ENCODE measurements at places on chromosomes 7 and 10. TPM values are rescaled to one million over a fixed set of nuclear protein-coding genes. Genes with fewer than 3 reads are reported as not detected.

MEIG1 gene
- total RNA-seq: not detected

DCLRE1C gene
- 9.3 TPM for total RNA-seq

LRIT1 gene
- total RNA-seq: not detected

AMPH gene
- total RNA-seq: 8.8 TPM

SSMEM1 gene
- not detected for total RNA-seq

FGFBP3 gene
- total RNA-seq: 1.2 TPM

- H3K36me3 ChIP-seq: no peaks in the 10 kb centered on the region
- no peaks in the 10 kb centered on the region for H3K4me1 ChIP-seq
- H3K27me3 ChIP-seq: no peaks in the 10 kb centered on the region
- no peak overlapping the region for H3K27ac ChIP-seq
- no peak for DNase-seq
- no peak overlapping the region for H3K4me3 ChIP-seq
Measured at GRCh38 chr10:43981232-43981631, 332.6 kb upstream of the ZNF32 start.

DNA sequence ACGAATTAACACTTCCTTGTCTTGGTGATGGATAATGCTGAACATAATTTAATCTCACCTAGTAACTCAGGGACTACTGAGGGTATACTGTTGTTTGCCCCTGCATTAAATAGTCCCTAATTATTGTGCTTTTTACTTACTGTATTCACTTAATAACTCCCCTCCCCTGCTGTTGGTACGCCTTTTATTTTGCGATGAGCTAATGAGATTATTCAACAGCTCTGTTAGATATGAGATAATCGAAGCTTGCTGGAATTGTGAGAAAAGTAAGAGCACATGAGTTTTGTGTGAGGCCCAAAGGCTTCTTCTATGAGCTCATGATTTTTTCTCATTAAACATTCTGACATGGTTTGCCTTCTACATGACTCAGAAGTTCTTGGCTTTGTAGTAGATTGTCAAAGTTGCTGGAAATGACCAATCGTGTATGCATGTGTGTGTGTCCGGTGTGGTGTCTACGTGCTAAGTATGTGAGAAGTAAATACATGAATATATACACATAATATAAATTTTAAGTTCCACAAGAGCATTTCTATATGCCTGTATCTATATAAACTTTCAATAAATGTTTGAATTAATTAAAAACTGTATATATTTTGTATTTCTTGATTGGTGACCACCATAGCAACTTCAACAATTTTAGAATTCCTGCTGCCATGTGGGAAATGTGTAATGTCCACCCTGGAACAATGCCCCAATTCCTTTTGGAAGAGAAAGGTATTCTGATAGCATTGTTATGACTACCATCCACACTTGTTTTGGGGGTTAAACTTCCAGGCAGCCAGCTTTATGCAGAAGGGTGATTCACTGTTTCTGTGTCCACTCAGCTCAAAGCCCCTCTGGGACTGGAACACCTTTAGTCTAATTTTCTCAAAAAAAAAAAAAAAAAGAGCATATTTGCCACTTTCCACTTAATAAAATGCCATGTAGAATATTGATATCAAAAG, 106.2 kb downstream of the SAMD9 start:
- no peak overlapping the region for H3K27ac ChIP-seq
- H3K4me1 ChIP-seq: no peaks in the 10 kb centered on the region
- H3K36me3 ChIP-seq: no peaks in the 10 kb centered on the region
- no peak for DNase-seq
- no peaks in the 10 kb centered on the region for H3K27me3 ChIP-seq

DNA sequence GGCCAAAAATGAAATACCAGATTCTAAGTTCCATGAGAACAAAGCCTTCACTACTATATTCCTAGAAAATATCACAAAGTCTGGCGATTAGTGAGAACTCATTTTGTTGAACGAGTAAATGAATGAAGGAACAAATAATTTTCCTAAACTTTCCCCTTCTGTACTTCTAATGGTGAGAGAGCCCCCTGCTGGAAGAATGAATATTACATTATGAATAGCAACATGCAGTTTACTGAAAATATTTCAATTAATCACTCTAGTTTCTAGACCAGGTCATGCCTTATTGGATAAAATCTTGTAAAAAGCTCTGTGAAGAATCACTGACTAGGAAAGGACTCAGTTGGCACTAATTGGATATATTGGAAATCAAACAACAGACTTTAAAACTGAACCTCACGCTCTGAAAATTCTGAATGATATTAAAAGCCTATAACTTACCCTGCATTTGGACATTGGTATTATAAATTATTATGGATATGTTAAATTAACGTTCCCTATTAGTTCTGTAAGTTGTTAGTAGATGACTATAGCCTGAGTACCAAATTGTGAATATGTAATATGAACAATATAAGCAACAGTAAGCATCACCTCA, 32.4 kb upstream of the MTPN start:
- H3K4me3 ChIP-seq: no peak overlapping the region
- no peak overlapping the region for H3K27ac ChIP-seq
- no peaks in the 10 kb centered on the region for H3K4me1 ChIP-seq
- DNase-seq: no peak
- H3K27me3 ChIP-seq: no peaks in the 10 kb centered on the region

DNA sequence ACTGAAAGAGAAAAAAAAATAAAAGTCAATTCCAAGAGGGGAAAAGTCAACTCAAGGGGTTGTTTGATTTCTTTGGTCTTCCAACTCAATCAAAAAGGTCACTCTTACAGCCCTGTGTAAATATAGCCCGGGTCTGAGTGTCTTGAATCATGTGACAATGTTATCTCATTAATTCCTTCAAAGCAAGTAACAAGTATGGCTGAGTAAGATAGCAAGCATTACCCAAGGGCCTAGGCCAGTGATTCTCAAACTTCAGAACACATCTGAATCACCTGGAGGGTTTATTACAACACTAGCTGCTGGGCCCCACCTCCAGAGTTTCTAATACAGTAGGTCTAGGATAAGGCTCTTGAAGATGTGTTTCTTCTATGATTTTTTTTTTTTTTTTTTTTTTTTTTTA, 125.0 kb downstream of the PRLHR start:
- H3K27ac ChIP-seq: no peak overlapping the region
- no peaks in the 10 kb centered on the region for H3K27me3 ChIP-seq
- H3K4me1 ChIP-seq: no peaks in the 10 kb centered on the region
- no peak overlapping the region for H3K4me3 ChIP-seq

DNA sequence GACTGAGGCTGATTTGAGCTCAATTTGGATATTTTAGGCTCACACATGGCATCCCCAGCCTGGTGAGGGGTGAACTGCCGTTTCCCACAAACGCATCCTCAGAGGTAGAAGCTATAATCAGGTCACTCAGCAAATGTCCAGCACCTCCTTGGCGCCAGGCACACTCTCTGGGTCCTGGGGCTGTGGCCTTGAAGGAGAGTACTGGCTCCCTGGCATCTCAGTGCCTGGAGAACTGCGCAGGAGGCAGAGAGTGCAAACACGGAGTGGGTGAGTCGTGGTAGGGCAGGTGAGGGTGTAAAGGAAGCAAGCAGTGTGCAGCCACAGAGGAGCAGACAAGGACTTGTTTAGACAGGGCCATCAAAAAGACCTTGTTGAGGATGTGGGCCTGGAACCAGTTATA, 224.0 kb upstream of the ZNF32 start:
- no peaks in the 10 kb centered on the region for H3K4me1 ChIP-seq
- no peak overlapping the region for H3K4me3 ChIP-seq

DNA sequence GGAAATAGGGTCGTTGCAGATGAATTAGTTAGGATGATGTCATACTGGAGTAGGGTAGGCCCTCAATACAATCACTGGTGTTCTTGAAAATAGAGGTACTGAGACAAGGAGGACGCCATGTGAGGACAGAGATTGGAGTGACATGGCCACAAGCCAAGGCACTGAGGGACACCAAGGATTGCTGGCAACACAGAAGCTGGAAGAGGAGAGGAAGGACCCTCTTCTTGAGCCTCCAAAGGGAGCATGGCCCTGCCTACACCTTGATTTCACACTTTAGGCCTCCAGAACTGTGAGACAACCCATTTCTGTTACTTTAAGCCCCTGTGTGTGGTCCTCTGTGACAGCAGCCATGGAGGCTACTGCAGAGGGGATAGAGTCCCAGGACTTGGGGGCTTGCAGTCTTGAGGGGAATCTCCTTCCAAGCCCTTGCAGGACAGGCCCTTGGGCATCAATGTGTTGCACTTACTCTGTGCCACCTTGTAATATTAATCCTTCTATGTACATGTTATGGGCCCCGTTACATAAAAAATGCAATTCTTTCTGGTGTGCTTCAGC, 3.7 kb upstream of the AOC1 start:
- no peaks in the 10 kb centered on the region for H3K27me3 ChIP-seq
- H3K27ac ChIP-seq: no peak overlapping the region
- DNase-seq: no peak
- H3K4me1 ChIP-seq: no peaks in the 10 kb centered on the region
- no peaks in the 10 kb centered on the region for H3K36me3 ChIP-seq

GRCh38 chr7:12730523-12730922, 43.1 kb downstream of the ARL4A start:
- peaks cover 2% of the 10 kb centered on the region for H3K4me1 ChIP-seq
- no peak for DNase-seq
- no peak overlapping the region for H3K27ac ChIP-seq
- H3K36me3 ChIP-seq: no peaks in the 10 kb centered on the region
- H3K27me3 ChIP-seq: no peaks in the 10 kb centered on the region
- no peak overlapping the region for H3K4me3 ChIP-seq

- no peaks in the 10 kb centered on the region for H3K36me3 ChIP-seq
- no peak overlapping the region for H3K4me3 ChIP-seq
- H3K4me1 ChIP-seq: no peaks in the 10 kb centered on the region
- no peaks in the 10 kb centered on the region for H3K27me3 ChIP-seq
Measured at GRCh38 chr7:115117748-115118147, 195.9 kb downstream of the MDFIC start.

- no peak for DNase-seq
- H3K27ac ChIP-seq: no peak overlapping the region
- no peak overlapping the region for H3K4me3 ChIP-seq
- H3K27me3 ChIP-seq: no peaks in the 10 kb centered on the region
Measured at GRCh38 chr10:21522631-21523406, 2.7 kb downstream of the SKIDA1 start.

DNA sequence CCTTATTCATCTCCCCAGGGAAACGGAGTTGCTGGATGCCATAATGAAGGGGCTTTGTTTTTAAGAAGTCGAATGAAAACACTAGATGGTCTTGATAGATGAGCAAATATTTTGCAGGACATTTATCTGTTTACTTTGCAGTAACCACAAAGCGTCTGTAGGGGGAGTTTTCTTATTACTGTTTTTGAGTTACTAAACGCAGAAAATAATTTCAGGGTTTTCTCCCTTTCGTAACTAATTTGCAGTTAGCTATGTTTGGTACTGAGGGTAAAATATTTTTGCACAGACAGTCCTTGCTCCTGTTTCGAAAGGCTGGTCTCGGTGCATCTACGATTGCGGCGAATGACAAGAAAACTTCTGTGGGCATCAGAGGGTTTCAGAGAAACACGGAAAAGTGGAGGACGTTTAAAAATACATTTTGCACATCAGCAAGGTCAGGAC, 505.6 kb upstream of the MKI67 start:
- DNase-seq: no peak
- H3K36me3 ChIP-seq: no peaks in the 10 kb centered on the region
- H3K4me3 ChIP-seq: no peak overlapping the region
- no peaks in the 10 kb centered on the region for H3K27me3 ChIP-seq

GRCh38 chr10:43775384-43775783, 126.7 kb upstream of the ZNF32 start:
- H3K36me3 ChIP-seq: no peaks in the 10 kb centered on the region
- DNase-seq: no peak
- H3K27ac ChIP-seq: no peak overlapping the region
- H3K4me1 ChIP-seq: no peaks in the 10 kb centered on the region
- no peak overlapping the region for H3K4me3 ChIP-seq

- DNase-seq: no peak
- H3K4me3 ChIP-seq: no peak overlapping the region
- H3K27me3 ChIP-seq: no peaks in the 10 kb centered on the region
- H3K4me1 ChIP-seq: peaks cover 3% of the 10 kb centered on the region
Measured at GRCh38 chr7:130940326-130940725, 206.3 kb upstream of the KLF14 start.

- no peaks in the 10 kb centered on the region for H3K36me3 ChIP-seq
- H3K4me1 ChIP-seq: no peaks in the 10 kb centered on the region
- DNase-seq: no peak
- H3K27me3 ChIP-seq: no peaks in the 10 kb centered on the region
Measured at GRCh38 chr7:3043544-3044371, at the start of gene CARD11. TSS of gene CARD11 (minus strand) at chr7:3043867. CDS start at chr7:2958506, 85,361 bp downstream.

DNA sequence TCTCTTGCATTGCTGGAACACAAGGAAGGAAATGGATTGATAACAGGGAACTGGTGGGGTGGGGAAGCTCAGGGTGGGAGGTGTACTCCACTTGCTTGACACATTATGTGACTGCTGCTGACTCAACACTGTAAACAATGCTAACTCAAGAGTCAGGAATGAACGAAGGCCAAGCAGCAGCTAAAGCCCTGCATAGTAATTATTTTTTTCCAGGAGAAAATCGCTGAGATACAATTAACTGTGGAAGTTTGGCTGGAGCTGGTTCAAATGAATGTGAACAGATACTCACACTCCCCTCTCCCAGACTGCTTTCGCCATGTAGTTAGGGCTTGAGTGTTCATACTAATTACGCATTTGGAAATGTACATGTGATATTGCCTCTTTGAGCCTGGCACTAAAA, 170.9 kb upstream of the AOAH start:
- DNase-seq: no peak
- H3K27me3 ChIP-seq: peaks cover 1% of the 10 kb centered on the region
- no peak overlapping the region for H3K27ac ChIP-seq
- H3K36me3 ChIP-seq: no peaks in the 10 kb centered on the region
- no peaks in the 10 kb centered on the region for H3K4me1 ChIP-seq

- no peak for DNase-seq
- no peak overlapping the region for H3K4me3 ChIP-seq
- no peaks in the 10 kb centered on the region for H3K4me1 ChIP-seq
- H3K27me3 ChIP-seq: no peaks in the 10 kb centered on the region
Measured at GRCh38 chr10:24969841-24970281, 17.5 kb upstream of the PRTFDC1 start.

- no peak for DNase-seq
- no peak overlapping the region for H3K4me3 ChIP-seq
- peaks cover 4% of the 10 kb centered on the region for H3K4me1 ChIP-seq
- no peaks in the 10 kb centered on the region for H3K27me3 ChIP-seq
Measured at GRCh38 chr7:131103997-131104396, 223.7 kb upstream of the MKLN1 start.

- H3K4me3 ChIP-seq: no peak overlapping the region
- H3K36me3 ChIP-seq: no peaks in the 10 kb centered on the region
- no peaks in the 10 kb centered on the region for H3K27me3 ChIP-seq
- H3K4me1 ChIP-seq: no peaks in the 10 kb centered on the region
- no peak overlapping the region for H3K27ac ChIP-seq
- no peak for DNase-seq
Measured at GRCh38 chr10:72883861-72884260, 9.7 kb upstream of the OIT3 start.
